Fibroblast of lung (primary cell): ENCODE measurements at places on chromosomes 13 and 19. TPM values are rescaled to one million over a fixed set of nuclear protein-coding genes. Genes with fewer than 3 reads are reported as not detected.

Gene SOHLH2
- 0.77 and 1.8 TPM in 2 replicates for total RNA-seq

Gene SPART
- 93.0 and 112 TPM in 2 replicates for total RNA-seq

Gene SERTM1
- total RNA-seq, result not detected in 2 replicates

Gene FAM216B
- under 0.01 and 0.26 TPM in 2 replicates for total RNA-seq

Gene C19orf85
- total RNA-seq, result not detected in 2 replicates

Gene PDE4A
- total RNA-seq, result 3.1 and 4.1 TPM in 2 replicates

Gene PRR22
- total RNA-seq, result 0.17 and 0.26 TPM in 2 replicates

Gene SKA3
- total RNA-seq, result 6.1 and 10.3 TPM in 2 replicates

Gene MYO16
- under 0.01 TPM in 2 replicates for total RNA-seq

Gene ZNF99
- total RNA-seq, result under 0.01 TPM in 1 of 2 replicates, not detected in the other

Gene COL5A3
- 0.77 and 1.2 TPM in 2 replicates for total RNA-seq

Gene KISS1R
- total RNA-seq, result not detected in 2 replicates

Gene ADPRHL1
- 1.5 TPM in 2 replicates for total RNA-seq

Gene SGCG
- total RNA-seq, result 1.5 and 8.5 TPM in 2 replicates

Gene PLVAP
- not detected in 2 replicates for total RNA-seq

Gene GSX1
- not detected in 2 replicates for total RNA-seq

Gene PSG7
- total RNA-seq, result not detected in 2 replicates

Gene PSMC4
- total RNA-seq, result 65.2 and 75.1 TPM in 2 replicates

Gene ZNF600
- total RNA-seq, result 2.6 and 5.0 TPM in 2 replicates

Gene UBE2L5
- total RNA-seq, result not detected in 2 replicates

Gene LSR
- total RNA-seq, result 0.26 and 0.33 TPM in 2 replicates

Gene NCAN
- under 0.01 TPM in 2 replicates for total RNA-seq

Gene PTGER1
- total RNA-seq, result 9.7 and 18.7 TPM in 2 replicates

Gene PSPN
- total RNA-seq, result 0.99 and 1.8 TPM in 2 replicates

Gene LGALS7
- not detected in 2 replicates for total RNA-seq

Gene ATP12A
- not detected in 2 replicates for total RNA-seq

Gene LENG9
- total RNA-seq, result 14.6 and 16.7 TPM in 2 replicates

Gene FRY
- total RNA-seq, result 4.1 and 18.3 TPM in 2 replicates

Gene LCP1
- total RNA-seq, result under 0.01 and 0.51 TPM in 2 replicates

Gene SHKBP1
- 22.3 and 43.4 TPM in 2 replicates for total RNA-seq

Gene PDE4C
- total RNA-seq, result 1.3 and 2.0 TPM in 2 replicates

Gene CBLC
- total RNA-seq, result under 0.01 and 0.33 TPM in 2 replicates

Gene ZNF567
- total RNA-seq, result 5.9 and 6.9 TPM in 2 replicates

Gene YJEFN3
- total RNA-seq, result 0.50 and 0.51 TPM in 2 replicates

Gene ATP8B3
- 1.3 and 3.0 TPM in 2 replicates for total RNA-seq

Gene ZNF57
- 4.1 and 5.3 TPM in 2 replicates for total RNA-seq

Gene LILRB1
- not detected in 2 replicates for total RNA-seq

Gene KLK12
- total RNA-seq, result not detected in 2 replicates

Gene LYL1
- under 0.01 and 1.2 TPM in 2 replicates for total RNA-seq

Gene OR7E24
- total RNA-seq, result not detected in 2 replicates

Gene UNC13A
- total RNA-seq, result under 0.01 TPM in 2 replicates

Gene ENOX1
- total RNA-seq, result 4.4 and 7.6 TPM in 2 replicates

Gene PCDH17
- total RNA-seq, result under 0.01 and 0.17 TPM in 2 replicates

Gene EGLN2
- total RNA-seq, result 83.2 and 106 TPM in 2 replicates
